ENCODE measurements at places on chromosomes 7 and 10. TPM values are rescaled to one million over a fixed set of nuclear protein-coding genes. Genes with fewer than 3 reads are reported as not detected.

- H3K27ac ChIP-seq, result no peak overlapping the region
Observed at GRCh38 chr7:24899905-24900304, 80.1 kb downstream of the OSBPL3 start.

DNA sequence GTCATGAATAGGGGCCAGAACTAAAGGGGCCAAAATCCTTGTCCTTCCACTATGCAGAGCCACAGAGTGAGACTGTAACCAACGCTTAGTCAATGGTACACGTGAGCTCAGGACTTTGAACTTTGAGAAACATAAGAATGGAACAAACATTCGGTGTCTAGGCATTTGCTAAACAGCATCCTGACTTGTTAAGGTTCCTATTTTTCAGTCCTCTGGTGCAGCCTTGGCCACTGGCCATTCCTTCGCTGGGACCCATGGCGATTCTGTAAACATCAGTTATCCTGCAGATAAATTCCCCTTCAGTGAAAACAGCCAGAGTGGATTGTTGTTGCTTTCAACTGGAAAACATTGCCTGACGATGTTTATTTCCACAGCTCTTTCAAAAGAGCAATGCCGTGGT lies 266.8 kb downstream of the SORCS1 start:
- no peaks in the 10 kb centered on the region for H3K36me3 ChIP-seq
- H3K4me1 ChIP-seq, result no peaks in the 10 kb centered on the region
- DNase-seq, result no peak
- H3K27me3 ChIP-seq, result no peaks in the 10 kb centered on the region
- no peak overlapping the region for H3K27ac ChIP-seq

Gene CADPS2
- 46.1 TPM for total RNA-seq

DNA sequence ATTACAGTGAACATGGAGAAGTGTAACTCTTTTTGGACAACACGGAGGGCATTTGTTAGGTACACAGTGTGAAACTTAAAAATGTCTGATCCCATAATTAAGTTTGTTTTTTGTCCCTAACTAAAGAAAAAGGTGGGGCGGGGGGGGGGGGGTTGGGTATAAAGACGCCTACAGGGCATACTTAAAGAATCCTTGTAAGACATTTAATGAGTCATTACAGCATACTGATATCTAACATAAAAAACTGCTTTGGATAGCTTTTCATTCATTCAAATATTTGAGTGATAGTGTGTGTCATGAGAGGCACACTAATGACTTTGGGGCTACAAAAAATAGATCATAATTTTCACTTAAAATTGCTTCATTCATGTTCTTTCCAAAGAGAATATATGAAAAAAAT lies 31.2 kb downstream of the ZNRF2 start:
- no peak overlapping the region for H3K4me3 ChIP-seq
- no peak for DNase-seq
- no peak overlapping the region for H3K27ac ChIP-seq
- H3K36me3 ChIP-seq, result no peaks in the 10 kb centered on the region
- H3K27me3 ChIP-seq, result no peaks in the 10 kb centered on the region

DNA sequence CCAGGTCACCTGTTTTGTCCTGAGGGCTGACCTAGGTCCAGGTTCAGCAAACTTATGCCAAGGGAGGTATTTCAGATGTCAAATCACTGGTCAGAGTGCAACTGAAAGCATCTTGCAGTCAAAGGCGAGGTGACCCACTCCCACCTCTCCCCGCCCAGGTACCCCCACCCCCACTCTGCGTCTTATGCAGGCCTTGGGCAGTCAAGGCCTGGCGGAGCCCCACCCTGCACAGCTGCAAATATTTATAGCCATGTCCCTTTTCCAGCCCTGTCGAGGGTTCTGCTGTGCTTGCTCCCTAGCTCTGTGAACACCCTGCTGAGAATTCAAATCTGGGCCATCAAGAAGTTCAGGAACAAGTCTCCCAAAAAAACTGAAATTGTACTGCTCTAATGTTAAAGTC lies 40.6 kb upstream of the BMPR1A start:
- H3K36me3 ChIP-seq, result no peaks in the 10 kb centered on the region
- H3K27ac ChIP-seq, result no peak overlapping the region
- no peak for DNase-seq
- no peaks in the 10 kb centered on the region for H3K27me3 ChIP-seq
- no peak overlapping the region for H3K4me3 ChIP-seq
- peaks cover 8% of the 10 kb centered on the region for H3K4me1 ChIP-seq

Gene PWWP2B
- 26.0 TPM for total RNA-seq

Gene SPDYE8
- not detected for total RNA-seq

GRCh38 chr7:113045379-113045778 lies 41.2 kb downstream of the GPR85 start:
- H3K4me3 ChIP-seq, result no peak overlapping the region
- H3K27me3 ChIP-seq, result no peaks in the 10 kb centered on the region
- H3K4me1 ChIP-seq, result no peaks in the 10 kb centered on the region

DNA sequence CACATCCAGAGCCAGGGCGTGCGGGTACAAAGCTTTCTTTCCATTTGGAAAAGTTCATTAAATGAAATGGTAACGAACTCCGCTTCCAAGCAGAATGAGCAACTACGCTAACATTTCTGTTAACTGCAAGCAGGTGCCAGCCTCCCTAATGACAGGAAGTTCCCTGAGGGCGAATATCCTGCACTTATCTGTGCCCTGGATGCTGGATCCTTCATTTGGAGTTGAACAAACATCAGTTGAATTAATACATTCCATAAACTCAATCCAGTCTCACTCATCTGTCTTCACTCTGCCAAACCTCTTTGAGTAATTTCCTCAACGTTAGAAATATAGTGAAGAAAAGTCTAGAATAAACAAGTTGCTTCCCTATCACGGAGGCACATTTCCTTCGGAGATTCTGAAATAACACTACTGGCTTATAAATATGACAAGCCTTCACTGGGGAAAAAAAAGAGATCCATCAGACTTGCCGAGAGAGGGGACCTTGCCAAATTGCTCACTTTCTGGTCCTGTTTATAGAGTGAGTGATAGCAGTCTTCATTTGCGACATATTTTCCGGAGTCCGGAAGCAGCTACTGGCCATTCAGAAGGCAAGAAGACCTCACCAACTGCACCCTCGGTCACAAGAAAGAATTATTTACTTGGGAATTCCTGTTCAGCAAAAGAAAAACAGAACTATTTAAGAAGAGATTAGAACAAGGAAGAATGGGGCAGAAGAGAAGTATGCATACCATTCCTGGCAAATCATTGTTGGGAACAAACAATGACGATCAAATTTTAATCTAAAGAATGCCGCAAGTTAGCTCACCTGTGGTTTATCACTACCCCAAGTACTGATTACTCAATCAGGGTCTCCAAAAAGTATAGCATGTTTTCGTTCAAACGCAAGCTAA lies 196.4 kb downstream of the FAM107B start:
- DNase-seq, result no peak
- H3K27ac ChIP-seq, result peak overlapping the region; percentile 64
- no peaks in the 10 kb centered on the region for H3K27me3 ChIP-seq
- peaks cover 40% of the 10 kb centered on the region for H3K4me1 ChIP-seq
- H3K36me3 ChIP-seq, result no peaks in the 10 kb centered on the region

Data from upper lobe of right lung (tissue), 1 donor.